ENCODE measurements at places on chromosomes 2 and 18.

- DNase-seq: no peak
These were observed 25.4 kb downstream of the HDAC4 start for GRCh38 chr2:239375278-239376061.

DNA sequence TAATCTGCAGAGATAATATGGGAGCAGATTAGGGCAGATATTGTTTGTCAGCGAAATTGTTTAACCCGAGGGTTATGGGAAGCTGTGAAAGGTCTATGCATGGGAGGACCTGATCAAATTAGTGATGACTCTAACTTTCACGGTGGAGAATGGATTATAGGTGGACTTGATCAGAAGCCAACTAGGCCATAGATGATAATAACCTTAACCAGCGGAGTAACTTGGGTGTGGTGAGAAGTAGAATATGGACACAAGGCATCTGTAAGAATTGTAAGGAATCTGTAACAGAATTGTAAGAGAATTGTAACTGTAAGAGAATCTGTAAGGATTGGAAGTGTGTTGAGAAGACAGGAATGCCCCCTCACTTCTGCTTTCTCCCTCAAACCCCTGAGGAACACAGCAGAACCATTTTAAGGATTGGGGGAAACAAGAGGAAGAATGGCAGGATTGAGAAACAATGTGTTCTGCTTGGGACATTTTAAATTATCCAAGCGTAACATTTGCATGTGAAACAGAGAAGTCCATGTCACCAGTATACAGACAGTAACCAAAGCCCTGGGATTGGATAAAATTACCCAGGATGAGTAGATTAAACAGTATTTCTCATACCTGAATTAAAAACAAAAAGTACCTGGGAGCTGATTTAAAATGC is 14.9 kb upstream of the SLC39A10 start:
- no peak for DNase-seq

DNA sequence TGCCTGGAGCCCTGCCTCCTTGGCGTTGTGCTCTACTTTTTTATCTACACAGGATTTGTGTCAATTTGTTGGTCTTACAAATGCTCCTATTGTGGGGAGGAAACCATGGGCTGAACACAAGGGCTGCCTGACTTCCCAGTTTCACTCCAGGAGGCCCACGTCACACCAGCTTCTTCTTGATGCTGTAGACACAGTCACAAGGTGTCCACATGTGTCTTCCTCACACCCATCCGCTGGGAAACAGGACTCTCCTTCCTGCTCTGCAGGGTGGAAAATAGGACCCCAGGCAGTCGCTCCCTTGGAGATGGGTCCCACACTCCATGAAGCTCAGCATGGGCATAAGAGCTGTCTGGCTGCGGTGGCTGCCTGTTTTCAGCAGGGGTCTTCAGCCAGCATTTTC is 468.2 kb downstream of the EPHA4 start:
- no peak for DNase-seq

DNA sequence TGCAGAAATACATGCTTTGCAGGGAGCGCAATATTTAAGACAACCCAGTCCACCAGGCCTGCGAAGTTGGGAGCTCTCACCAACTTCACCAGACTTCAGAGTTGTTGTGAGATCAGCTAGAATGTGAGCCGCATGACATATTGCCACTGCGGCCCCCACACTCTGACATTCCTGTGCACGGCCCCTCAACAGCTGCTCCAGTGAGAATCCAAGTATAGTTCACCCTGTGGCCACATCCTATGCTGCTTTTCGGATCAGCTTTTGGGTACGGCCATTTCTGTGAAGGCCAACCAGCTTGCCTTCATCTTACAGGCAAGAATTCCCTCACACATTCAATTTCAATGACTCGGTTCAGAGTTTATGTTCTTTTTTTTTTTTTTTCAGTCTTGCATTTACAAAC is 177.8 kb downstream of the SOX11 start:
- no peak for DNase-seq

DNA sequence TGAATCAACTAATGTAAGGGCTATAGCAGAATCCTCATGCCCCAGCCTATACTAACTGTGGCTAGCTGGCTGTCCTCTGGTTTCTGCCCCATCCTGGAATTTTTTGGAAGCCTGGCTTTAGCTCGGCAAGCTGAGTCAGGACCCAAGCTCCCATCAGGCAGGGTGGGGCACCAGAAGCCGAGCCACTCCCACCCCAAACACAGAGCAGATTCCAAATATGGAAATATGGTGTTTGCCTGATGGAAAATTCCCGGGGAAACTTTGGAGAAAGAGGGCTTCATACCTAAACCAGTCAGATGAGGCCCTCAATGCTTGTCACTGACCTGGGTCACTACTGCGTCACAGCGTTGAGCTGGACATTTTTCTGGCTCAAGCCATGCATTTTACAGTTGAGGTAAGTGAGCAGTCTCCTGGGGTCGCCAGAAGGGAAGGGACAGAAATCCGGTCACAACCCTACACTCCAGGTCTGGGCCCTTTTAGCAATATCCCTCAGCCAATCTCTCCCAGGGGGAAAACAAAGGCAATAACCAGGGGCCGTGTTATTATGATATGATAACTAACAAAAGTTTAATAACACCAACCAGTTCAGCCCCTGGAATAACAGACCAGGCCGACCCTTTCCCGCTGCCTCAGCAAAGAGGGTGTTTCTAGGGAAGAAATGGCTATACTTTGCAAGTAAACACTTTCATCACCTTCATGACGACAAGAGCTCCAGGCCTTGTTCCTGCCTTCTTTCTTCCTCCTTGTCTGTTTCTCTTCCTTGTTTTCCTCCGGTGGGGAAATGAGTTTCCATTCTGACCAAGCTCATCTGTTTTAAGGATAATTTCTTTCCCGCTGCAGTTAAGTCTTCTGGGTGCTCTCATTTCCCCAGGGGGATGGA is 37.7 kb downstream of the PSD4 start:
- no peak for DNase-seq

GRCh38 chr2:196162586-196163175 is 8.7 kb downstream of the STK17B start:
- DNase-seq: no peak

- DNase-seq: no peak
These were observed 148.7 kb downstream of the PRPF40A start for GRCh38 chr2:152568531-152568930.

- no peak for DNase-seq
These were observed 134.7 kb downstream of the PXDN start for GRCh38 chr2:1609485-1610095.

GRCh38 chr2:128664499-128664971 is 345.9 kb upstream of the HS6ST1 start:
- no peak for DNase-seq

DNA sequence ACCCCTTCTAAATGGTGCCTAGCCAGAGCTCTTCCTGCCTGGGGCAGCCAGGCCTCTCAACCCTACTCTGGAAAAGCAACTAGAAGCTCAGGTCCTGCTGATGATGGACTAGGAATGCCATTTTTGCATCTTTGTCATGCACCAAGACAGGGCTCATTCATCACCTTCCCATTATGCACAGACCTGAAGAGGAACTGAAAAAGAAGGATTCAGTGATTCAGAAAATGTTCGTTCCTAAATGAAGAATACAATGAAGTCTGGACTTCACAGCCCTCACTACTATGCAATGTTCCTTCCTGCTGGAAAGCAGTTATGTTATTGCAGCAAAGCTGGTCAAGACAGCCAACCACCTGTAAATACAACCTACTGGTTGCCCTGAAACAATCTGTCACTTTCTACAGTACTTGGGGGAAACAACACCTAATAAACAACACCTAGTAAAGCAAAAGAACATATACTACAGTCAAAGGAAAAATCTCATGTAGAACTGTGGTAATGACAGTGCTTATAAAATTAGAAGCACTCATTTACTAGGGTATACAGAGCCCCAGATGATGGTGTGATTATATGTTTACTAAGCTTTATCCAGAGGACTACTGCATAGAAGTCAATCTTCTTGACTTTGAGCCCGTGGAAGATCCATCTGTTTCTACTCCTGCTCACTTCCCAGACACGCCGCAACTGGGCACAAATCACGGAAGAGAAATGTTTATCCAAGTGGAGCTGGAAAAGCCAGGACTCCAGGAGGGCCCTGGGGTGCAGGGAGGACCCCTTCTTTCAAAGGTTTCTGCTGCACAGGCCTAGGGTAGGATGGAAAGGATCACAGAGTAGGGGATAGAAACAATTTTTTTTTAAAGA is 103.1 kb upstream of the THOC1 start:
- no peak for DNase-seq

DNA sequence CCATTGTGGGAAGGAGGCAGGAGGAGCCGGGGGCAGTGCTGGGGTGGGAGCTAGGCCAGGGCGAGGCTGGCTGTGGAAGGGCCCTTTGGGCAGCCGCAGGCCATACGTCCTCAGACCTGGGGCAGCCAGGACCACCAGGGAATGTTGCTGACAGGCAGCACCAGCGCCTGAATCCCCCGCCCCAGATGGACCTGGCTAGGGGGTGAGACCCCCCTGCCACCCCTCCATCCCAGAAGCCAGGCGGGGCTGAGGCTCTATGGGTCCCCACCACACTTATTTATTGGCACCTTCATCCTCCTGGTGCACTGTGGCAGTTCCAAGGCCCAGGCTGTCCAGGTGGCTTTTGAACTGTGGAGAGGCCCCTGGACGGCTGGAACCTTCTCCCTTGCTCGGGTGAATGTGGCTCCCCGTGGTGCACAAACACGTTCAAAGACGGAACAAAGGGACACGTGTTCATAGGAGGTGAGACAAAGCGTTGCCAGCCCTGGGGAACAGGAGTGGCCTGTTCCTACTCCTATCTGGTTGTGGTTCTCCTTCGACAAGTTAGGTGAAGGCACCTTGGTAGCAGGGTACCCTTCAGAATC is 35.1 kb downstream of the RAMP1 start:
- no peak for DNase-seq

- no peak for DNase-seq
These were observed 48.7 kb upstream of the NBEAL1 start for GRCh38 chr2:202965810-202966460.

GRCh38 chr2:29562896-29563295 is 358.5 kb downstream of the ALK start:
- DNase-seq: no peak

GRCh38 chr18:69956057-69956456 is 8.4 kb upstream of the CD226 start:
- DNase-seq: no peak

- DNase-seq: no peak
These were observed 12.3 kb downstream of the HDAC4 start for GRCh38 chr2:239388236-239389151.

DNA sequence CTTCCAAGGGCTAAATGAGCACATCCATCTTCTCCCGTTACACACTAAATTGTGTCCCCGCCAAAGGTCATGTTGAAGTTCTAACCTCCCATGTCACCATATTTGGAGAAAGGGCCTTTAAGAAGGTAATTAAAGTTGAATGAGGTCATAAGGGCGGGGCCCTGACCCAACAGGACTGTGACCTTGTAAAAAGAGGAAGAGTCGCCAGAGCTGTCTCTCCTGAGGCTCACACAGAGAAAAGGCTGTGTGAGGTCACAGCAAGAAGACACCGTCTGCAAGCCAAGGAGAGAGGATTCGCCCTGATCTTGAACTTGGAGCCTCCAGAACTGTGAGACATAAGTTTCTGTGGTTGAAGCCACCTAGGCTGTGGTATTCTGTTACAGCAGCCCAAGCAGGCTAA is 24.1 kb downstream of the TRABD2A start:
- DNase-seq: peak; percentile 50

GRCh38 chr2:164657129-164657528 is 35.8 kb upstream of the GRB14 start:
- no peak for DNase-seq

GRCh38 chr2:148253685-148254084 is 232.8 kb downstream of the MBD5 start:
- DNase-seq: peak; percentile 7

GRCh38 chr2:240972636-240973521 is 25.5 kb upstream of the SNED1 start:
- no peak for DNase-seq

GRCh38 chr2:160096409-160096808 is 34.0 kb upstream of the PLA2R1 start:
- no peak for DNase-seq

- DNase-seq: no peak
These were observed 857 bp upstream of the INHBB start for GRCh38 chr2:120344976-120345581.

DNA sequence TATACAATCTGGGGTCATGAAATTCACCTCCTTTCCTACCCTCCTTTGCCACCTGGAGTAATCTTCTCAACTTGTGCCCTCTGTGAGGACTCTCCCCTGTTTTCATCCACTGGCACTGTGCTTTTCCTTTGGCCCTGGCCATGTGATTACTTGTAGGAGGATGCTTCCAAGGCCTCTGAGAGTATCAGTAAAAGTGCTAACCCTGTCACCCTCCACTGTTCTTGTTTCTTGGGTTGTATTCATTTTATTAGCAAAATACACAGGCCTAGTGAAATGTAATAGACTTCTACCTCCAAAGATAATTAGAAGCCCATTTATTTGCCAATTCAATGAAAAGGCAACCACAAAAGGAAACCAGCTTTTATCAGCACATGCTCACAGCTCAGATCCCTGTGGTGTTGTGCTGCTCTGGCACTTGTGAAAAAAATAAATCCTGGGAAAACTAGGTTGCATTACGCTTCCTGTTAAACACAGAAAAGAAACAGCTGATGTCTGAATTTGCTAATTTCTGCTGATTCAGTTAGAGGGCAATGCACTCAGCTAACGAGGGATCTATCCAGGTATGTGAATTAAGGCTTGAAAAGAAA is 357.5 kb upstream of the ETAA1 start:
- no peak for DNase-seq

- DNase-seq: peak; percentile 80
These were observed 3.6 kb upstream of the OTOS start for GRCh38 chr2:240143801-240144648.

GRCh38 chr2:66775730-66776422 is 341.0 kb downstream of the MEIS1 start:
- DNase-seq: no peak

- DNase-seq: no peak
These were observed 48.7 kb downstream of the DHRS9 start for GRCh38 chr2:169118060-169118459.

DNA sequence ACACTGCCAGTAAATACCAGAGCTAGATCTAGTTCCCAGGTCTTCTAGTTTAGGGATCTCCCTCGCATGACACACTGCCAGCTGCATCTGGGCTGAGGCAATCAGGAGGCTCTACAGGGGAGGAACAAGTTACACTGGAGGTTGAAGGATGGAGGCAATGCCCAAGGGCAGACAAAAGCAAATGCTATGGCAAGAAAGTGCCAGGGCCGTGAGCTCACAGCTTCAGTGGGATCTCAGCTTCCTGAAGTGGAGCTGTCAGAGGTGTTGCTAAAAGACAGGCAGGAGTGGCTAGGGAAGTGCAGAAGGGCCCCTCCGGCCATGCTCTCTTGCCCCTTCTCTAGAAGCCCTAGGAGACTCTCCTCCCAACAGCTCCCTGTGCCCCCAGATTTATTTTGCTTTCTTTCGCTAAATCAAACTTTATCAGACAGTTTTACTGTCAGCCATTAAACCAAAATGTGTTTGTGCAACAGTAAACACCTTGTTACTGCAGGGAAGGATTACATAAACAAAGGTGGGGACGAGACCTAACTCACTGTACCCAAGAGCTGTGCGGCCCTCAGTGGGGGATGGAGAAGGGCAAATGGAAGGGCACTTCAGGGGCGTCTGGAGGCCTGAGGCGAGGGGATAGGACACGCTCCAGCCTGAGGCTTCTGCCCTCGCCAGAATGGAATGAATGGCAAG is 39.4 kb upstream of the PKDCC start:
- DNase-seq: no peak

GRCh38 chr2:152037743-152038435 is 61.0 kb downstream of the CACNB4 start:
- no peak for DNase-seq

- DNase-seq: no peak
These were observed 17.8 kb upstream of the TMEM18 start for GRCh38 chr2:694906-695510.

GRCh38 chr2:30716123-30716900 is 90.9 kb downstream of the CAPN13 start:
- no peak for DNase-seq

- no peak for DNase-seq
These were observed 131.0 kb downstream of the TMEM182 start for GRCh38 chr2:102892698-102893310.
